ENCODE measurements at places on chromosomes 7 and 10.

- no peak for DNase-seq
These were observed 2.7 kb downstream of the FRAT1 start for GRCh38 chr10:97321804-97322190.

DNA sequence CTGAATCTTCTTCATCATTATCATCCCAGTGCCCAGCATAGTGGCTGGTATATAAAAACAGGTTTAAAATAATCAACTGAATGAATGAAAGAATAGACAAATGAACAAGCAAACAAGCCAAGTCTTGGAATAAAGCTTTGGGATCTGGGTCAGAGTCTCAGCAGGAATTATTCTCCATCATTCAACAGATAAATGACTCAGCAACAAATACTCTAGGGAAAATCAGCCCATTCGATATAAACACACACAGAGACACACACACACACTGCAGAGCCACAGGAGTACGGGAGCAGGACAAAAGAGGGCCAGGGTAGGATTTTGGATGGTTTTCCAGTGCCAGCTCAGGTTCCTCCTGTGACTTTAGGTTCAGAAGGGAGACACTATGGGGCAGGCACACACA lies 29.2 kb upstream of the DLX6 start:
- no peak for DNase-seq

- DNase-seq, result peak; percentile 26
These were observed 156.6 kb downstream of the CCDC3 start for GRCh38 chr10:12844811-12845483.

- no peak for DNase-seq
These were observed at the start of gene LIPN for GRCh38 chr10:88759366-88760101. TSS of gene LIPN (plus strand) at chr10:88760020. CDS start at chr10:88761406, 1,386 bp downstream.

DNA sequence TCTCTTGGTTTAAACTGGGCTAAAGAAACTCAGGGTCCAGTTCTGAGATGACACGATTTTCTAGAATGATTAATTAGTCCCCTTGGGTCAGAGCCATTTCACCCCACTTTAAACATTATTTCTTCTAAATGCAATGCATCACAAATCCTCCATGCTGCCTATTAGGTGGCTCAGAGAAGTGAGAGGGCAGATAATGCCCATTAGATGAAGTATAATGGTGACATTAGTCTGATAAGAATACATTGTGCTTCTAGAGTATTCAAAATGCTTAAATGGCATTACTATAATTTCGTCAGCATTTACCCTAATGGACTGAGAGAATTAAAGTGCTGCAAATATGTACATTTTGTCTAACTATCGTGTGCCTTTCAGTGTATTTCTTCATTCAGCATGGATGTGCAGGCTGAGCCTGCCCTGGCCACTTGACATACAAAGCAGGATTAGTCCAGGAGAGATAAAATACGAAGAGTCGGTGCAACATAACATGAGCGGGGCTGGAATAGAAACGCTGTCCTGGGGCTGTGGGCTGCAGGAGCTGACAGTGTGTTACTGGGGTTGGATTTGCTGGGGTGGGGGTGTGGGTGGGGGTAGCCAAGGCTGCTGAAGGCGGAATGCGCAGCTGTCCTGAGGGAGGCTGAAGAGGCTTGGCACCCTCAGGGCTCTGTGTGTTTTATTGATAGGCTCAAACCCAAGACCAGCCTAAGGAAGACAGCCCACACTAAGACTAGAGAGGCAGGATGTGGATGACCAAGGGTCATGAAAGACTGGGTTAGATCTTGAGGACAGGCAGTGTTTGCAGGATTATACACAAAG lies 52.8 kb upstream of the KLF6 start:
- DNase-seq, result no peak

GRCh38 chr7:73810998-73811360 lies 19.8 kb upstream of the CLDN4 start:
- no peak for DNase-seq

- no peak for DNase-seq
These were observed 87.4 kb downstream of the CCNY start for GRCh38 chr10:35423505-35424306.

GRCh38 chr7:70463352-70463938 lies 668.5 kb upstream of the GALNT17 start:
- DNase-seq, result no peak

- peak; percentile 18 for DNase-seq
These were observed 181.8 kb upstream of the AGK start for GRCh38 chr7:141369422-141369821.

DNA sequence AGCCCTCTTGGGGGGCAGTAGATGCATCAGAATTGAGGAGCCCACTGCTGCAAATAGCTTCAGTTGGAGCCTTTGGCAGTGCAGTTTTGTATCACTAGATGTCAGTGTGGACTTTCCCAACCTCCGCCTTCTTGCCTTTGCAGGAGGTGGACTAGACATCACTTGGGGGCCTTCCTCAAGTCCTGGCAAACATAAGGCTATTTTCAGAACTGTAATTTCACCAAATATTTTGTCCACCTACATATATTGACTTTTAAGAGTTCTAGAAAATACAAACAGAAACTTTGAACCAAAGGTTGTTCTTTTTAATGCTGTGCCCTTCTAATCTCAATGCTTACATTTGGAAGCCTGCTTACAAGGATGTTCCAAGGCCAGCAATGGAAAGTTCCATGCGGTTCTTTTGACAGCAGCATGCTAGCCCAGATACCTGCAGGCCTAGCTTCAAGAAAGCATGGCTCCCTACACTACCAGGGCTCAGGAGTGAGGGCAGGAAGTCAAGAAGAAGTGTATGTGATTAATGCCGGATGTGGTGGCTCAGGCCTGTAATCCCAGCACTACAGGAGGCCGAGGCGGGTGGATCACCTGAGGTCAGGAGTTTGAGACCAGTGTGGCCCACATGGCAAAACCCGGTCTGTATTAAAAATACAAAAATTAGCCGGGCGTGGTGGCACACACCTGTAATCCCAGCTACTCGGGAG lies 8.0 kb upstream of the ZNRF2 start:
- no peak for DNase-seq

DNA sequence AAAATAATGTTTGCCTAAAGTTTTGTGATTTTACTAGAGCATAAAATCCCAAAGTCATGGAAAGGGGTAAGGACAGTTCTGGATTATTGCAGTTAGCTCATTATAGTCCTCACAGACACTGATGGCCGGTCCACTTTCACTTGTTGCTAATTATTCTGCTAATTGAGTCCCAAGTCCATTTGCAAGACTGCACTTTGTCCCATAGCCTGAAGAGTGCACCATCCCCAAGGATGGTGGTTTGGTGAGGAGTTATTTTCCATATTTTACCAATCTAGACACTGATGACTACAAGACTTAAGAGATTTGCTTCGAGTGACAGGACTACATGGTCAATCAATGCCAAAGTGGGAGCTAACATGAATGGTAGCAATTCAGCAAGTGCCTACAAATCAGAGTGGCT lies 181.8 kb upstream of the CACNA2D1 start:
- DNase-seq, result no peak

GRCh38 chr7:45451342-45452035 lies 122.7 kb upstream of the ADCY1 start:
- no peak for DNase-seq

GRCh38 chr7:151873402-151873965 lies 3.4 kb downstream of the PRKAG2 start:
- DNase-seq, result no peak

GRCh38 chr10:112224933-112225529 lies 41.5 kb upstream of the GPAM start:
- no peak for DNase-seq

DNA sequence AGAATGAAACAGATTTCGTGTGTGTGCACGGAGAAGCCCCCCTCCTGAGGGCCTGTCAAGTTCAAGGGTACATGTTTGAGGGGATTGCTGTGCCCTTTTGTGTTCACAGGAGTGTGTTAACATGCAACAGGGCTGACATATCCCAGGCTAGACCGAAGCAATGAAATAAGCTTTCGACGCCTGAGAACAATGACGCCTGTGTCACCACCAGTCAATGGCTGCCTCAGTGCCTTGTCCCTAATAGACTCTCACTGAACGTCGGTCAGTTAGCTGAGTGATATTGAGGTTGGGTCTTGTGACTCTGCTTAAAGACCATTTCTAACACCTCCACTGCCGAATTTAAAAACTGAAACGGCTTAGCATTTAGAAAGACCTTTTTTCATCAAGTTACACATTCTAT lies 175.2 kb upstream of the TCF7L2 start:
- DNase-seq, result no peak

DNA sequence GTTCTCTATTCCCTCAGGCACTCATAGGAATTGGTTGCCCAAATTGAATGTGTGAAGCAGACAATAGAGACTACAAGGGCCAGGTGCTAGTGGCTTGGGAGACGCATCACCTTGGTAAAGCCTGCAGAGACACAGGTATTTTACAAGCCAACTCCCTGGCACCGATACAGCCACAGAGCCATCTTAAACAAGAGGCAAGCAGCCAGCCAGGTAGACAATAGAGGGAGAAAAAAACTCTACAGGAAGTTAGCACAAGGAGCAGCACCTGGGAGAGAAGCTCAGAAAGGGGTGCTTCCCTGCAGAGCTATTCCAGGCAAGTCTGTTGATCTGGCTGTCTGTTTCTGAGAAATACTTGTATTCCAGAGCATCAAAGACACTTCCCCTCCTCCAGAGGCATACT lies 43.0 kb upstream of the CDK1 start:
- peak; percentile 56 for DNase-seq

DNA sequence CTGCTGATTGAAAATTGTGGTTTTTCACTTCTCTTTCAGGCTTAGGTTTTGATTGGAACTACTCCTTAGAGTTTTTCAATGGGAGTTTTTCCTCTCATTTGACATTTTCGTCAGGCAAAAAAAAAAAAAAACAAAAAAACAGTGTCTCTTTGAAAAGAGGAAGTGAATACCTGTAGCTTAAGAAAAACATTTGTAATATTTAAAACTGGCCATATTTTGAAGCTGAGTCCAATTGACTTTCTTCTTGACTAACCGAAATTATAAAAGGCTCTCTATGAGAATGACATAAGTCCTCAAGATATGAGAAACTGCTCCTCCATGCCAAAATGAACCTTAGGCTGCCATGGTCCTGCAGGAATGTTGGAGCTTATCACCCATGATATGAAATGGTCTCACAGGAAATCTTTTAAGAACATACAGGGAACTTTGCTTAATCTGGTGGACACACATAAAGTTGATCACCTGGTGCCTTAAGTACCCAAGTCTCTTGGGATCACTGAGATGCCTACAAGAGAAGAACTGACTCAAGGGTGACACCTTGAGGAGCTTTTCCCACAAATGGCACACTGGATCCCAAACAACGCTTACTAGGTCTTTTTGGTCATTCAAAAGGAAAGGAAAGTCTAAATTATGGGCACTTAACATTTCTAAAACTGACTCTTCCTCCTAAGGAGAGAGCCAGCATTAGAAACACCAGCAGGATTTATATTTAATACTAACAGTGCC lies 263.4 kb downstream of the CDC14C start:
- no peak for DNase-seq
